ENCODE measurements at places on chromosomes 7 and 10. TPM values are rescaled to one million over a fixed set of nuclear protein-coding genes. Genes with fewer than 3 reads are reported as not detected.
A peak's percentile ranks its signal among the peaks of the same experiment; 100 is the strongest.

Gene SUGCT
- 0.52 TPM for polyA plus RNA-seq

Gene PHTF2
- polyA plus RNA-seq = 32.3 TPM

Gene PLCE1
- 0.07 TPM for polyA plus RNA-seq

Gene C10orf53
- polyA plus RNA-seq = not detected

Gene DNAJB6
- polyA plus RNA-seq = 115 TPM

Gene PVRIG
- 89.0 TPM for polyA plus RNA-seq

Gene FOXP2
- polyA plus RNA-seq = not detected

Gene ZNF487
- 6.5 TPM for polyA plus RNA-seq

Gene FRAT2
- polyA plus RNA-seq = 17.2 TPM

Gene ATOH7
- not detected for polyA plus RNA-seq

Gene CUBN
- polyA plus RNA-seq = 0.30 TPM

Gene JCAD
- polyA plus RNA-seq = not detected

Gene LIPF
- not detected for polyA plus RNA-seq

Gene OR2A42
- not detected for polyA plus RNA-seq

GRCh38 chr7:26698806-26699205 lies 165.6 kb downstream of the SKAP2 start:
- DNase-seq = no peak

GRCh38 chr10:60663850-60664249 lies 114.4 kb upstream of the CDK1 start:
- DNase-seq = no peak

- no peak for DNase-seq
Observed at GRCh38 chr10:85157206-85157605, 828.8 kb downstream of the CCSER2 start.

GRCh38 chr7:28682801-28683200 lies 270.5 kb downstream of the CREB5 start:
- DNase-seq = no peak

- no peak for DNase-seq
Observed at GRCh38 chr10:125595911-125596310, 87.1 kb downstream of the TEX36 start.

DNA sequence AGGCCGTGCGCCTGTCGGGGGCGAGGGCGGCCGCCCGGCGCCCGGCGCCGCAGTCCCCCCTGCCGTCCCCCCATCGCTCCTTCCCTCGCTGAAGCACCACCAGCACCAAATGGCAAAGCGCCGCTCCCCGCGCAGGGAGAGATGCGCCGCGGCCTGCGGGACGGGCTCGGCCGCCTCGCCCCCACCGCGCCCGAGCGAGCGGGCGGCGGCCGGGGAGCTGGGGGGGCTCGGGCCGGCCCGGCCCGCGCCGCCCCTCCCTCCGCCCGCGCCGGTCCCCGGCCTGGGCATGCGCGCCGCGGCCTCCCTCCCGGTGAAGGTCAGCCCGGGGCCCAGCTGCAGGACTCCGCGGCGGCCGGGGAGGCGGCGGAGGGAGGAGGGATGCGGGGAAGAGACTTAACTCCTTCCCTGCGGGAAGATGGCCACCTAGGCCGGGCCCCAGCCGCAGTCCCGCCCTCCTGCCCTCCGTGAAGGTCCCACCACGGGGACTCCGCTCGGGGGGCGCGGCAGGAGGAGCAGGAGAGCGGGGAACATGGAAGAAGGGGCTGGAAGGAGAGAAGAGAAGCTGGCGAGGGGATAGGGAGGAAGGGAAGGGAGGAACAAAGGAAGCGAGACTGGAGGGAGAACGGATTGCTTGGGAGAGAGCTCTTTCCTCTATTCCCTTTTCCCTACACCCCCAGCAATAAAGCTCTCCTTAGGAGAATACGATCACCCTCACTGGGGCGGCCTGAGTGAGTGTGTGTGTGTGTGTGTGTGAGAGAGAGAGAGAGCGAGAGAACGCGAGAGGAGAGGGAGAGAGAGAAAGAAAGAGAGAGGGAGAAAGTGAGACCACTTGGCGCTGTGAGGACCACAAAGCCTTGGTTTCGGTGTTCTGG lies 3.4 kb upstream of the SMARCD3 start:
- DNase-seq = peak; percentile 10

DNA sequence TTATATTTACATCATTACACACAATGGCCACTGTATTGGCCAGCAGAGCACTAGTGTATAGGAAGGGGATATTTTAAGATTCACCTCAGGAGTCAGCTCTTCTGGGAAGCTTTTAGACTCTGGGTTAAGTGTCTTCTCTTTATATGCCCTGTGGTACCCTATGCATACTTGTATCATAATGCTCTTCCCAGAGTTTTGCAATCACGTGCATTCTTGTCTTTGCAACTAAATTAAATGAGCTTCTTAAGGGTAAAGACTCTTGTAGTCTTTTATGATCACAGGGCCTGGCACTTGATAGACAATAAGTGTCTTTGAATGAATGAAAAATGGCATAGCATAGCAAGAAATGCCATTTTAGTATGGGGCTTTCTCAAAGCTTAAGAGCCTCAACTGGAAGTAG lies 35.4 kb upstream of the ARMS2 start:
- no peak for DNase-seq

- no peak for DNase-seq
Observed at GRCh38 chr10:86361156-86362128, 5.2 kb downstream of the GRID1 start.

DNA sequence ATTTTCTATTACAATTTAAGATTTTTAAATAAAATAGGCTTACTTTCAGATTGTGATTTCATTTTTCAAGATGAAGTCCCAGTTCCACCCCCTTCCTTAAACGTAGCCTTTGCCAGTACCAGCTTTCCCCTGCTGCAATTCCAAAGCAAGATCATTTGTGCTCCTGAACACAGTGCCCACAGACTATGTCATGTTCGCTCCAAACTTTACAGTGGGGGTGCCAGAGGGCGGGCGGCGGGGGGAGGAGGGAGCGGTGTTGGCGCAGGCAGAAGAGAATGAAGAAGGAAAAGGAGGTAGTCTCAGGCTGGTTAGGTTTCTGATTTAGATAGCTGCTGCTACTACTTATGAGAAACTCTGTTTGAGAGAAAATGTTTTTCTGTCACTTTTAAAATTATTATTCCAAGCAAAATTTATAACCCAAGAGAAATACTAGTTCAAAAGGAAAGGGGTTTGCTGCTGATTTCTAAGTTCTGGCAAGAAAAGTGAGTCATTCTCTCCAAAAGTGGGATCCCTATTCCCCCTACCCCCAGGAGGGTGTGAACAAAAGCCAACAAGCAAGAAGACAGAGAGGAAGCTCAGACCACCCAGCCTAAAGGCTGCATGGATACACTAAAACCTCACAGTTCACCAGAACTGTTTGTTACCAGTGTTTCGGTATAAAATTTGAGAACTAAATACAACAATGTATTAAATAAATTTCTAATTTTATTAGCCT lies 109.6 kb downstream of the SRPK2 start:
- no peak for DNase-seq

DNA sequence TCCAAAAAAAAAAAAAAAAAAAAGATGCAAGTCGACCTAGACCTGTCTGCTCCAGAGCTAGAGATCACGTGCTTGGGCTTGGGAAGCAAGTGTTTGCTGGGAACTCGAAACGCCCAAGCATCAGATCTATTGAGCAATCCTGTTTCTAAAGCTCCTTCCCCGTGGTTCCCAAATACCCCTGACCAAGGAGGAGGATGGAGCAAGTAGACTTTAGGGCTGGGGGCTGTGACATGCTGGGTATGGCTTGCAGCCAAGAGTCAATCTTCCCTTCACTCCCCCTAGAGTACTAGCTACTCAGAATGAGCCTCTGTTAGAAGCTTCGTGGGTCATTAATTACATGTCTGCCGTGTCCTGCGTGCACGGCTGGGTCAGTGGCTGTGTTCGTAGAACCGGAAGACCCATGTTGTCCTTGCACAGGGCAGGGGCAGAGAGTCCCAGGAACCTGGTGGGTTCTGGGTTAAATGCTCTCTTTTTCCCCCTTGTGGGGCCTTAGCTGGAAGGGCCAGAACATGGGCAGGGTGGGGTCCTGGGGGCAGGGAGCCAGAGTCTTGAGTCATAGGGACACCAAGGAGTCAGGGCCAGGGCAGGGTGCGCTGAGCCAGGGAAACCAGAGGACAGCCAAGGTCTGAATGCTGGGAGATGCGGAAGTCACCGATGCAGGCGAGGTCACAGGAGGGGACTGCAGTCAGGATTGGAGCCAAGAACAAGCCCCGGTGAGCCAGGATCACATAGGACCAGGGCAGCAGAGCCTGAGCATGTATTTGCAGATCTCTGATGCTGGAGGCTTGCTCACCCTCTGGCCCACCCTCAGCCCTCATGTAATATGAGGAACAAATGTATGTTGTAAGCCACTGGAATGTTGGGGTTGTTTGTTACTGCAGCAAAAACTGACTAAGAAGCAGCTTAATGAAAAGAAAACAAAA lies 34.6 kb upstream of the TPST1 start:
- DNase-seq = no peak

- DNase-seq = peak; percentile 76
Observed at GRCh38 chr10:9010093-9010492, 955.6 kb downstream of the GATA3 start.

GRCh38 chr7:14286036-14286435 lies 296.6 kb upstream of the ETV1 start:
- DNase-seq = no peak

DNA sequence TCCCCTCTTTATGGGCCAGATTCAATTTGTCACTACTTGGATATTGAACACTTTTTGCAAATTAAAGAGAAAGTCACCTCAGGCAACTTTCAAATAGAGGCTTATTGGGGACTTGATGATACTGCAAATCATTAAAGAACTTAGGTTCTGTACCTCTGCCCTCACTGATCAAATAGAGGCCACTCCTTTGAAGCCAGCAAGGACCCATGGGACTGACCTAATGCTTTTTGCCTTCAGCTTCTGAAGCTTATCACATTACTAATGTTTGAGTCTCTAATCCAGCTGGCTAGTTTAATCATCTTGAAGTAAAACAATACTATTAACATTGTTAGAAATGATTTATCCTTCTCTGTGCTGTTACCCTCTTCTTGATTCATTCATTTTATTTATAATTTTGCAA lies 93.0 kb upstream of the ZNF800 start:
- DNase-seq = no peak

DNA sequence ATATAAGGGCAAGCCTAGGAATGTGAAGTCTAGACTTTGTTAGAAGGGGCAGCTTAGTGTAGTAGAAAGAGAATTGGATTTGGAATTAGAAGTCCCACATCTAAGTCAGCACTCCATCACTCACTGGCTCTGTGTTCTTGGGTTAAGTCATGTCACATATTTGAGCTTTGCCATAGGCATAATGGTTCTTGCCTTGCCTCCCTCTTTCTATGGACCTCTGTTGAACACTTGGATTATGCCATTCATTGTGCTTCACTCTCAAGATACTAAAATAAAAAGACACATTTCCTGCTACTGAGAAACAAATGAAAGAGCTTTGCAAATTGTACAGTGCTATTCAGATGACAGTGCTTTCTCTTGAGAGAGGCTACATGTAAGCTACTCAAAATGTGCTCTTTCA lies 35.9 kb downstream of the SEC23IP start:
- no peak for DNase-seq

GRCh38 chr10:86715156-86715795 lies 41.1 kb upstream of the BMPR1A start:
- DNase-seq = no peak

DNA sequence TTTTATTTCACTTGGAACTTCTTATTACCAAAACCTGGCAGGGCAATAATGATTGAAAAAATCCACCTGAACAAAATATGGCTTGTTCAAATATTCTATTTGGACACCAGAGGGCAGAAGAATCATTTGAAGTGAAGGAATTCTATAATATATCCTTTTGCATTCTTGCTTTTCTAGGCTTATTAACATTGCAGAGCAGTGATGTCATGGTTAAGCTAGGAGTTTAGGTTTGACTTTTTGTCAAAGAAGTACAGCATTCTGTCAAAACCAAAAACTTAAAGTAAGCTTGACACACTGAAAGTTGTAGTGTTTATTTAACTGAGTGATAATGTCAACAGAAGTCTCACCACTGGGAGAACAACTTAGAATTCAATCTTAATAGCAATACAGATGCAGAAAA lies 156.0 kb downstream of the SEMA3D start:
- no peak for DNase-seq

GRCh38 chr10:53508197-53508596 lies 735.6 kb upstream of the MBL2 start:
- no peak for DNase-seq

GRCh38 chr10:17065273-17065672 lies 64.3 kb downstream of the CUBN start:
- DNase-seq = no peak

DNA sequence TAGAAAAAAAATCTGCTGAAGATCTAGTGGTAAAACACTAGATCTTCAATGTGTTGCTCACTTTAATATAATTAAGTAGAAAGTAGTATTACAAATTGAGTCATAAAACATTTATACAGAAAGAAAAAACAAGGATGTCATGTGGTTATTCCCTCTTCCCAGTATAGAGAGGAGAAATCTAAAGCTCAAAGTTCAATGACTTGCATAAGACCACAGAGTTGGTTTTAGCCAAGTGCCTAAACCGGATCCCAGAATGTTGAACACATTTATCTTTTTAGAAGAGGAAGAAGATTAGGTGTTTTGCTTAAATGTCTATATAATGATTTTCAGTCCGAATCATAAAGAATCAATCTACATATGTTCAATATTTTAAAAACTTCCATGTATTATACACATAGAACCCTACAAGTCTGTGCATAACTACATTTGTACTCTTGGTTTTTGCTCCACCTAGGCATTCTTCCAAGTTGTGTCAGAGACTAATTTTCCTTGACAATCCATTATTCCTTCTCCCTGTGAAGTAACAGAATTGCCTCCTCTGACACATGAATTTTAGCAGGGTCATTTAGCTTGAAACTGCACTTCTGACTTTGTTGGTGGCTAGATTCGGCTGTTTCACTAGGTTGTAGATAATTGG lies 389.2 kb downstream of the MAGI2 start:
- DNase-seq = no peak

Measured in CD4-positive, CD25-positive, alpha-beta regulatory T cell (primary cell).